ENCODE measurements at places on chromosomes 2 and 18.

GRCh38 chr2:174888646-174889271, 116.4 kb downstream of the CHN1 start:
- no peak for DNase-seq

GRCh38 chr2:76406134-76406855, 695.6 kb upstream of the GCFC2 start:
- DNase-seq, result no peak

- no peak for DNase-seq
Measured at GRCh38 chr2:119440873-119441272, 9.2 kb downstream of the TMEM37 start.

GRCh38 chr2:105183555-105184323, 57.8 kb upstream of the GPR45 start:
- DNase-seq, result no peak

DNA sequence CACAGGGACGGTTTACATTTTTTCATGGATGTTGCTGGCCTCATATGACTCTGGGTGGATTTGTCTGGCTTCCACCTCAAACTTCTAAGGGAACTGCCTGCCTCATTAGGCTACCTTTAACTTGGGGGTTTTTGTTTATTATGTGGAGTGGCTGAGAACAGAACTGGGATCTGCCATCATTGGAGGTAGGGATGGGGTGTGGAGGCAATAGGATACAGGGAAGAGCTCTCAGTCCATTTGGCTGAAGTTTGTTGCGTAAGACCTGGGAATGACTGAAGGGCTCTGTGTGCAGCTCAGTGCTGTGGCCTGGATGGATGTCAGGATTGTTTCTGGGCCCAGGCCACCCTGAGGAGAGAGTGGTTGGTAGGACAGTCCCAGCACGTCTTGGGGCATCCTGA, 31.2 kb downstream of the ASB1 start:
- DNase-seq, result no peak

DNA sequence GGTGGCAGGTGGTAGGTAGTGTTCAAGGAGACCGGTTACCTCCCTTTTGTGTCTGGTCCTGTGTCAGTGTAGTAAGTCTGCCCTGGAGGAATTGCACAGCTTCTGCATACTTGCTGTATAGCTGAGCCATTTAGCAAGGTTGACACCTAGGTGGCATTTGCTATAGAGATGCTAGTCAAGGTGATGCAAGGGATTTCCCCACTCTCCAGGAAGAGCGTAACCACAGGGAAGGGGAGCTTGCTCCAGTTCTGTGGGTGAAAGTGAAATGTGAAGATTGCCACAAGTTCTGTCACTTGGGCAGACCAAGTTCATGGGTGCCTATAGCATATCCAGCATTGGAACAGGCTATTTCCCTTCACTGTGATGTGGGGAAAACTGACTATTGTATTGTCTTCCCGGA, 28.1 kb downstream of the NAT8 start:
- no peak for DNase-seq

GRCh38 chr18:11027862-11028261, 121.5 kb downstream of the PIEZO2 start:
- DNase-seq, result no peak

- DNase-seq, result no peak
Measured at GRCh38 chr2:210954386-210954907, 398.0 kb downstream of the CPS1 start.

- no peak for DNase-seq
Measured at GRCh38 chr18:10822456-10822855, 296.6 kb downstream of the NAPG start.

GRCh38 chr2:19932928-19933327, 31.1 kb upstream of the TTC32 start:
- no peak for DNase-seq

- no peak for DNase-seq
Measured at GRCh38 chr2:109201465-109202327, 72.7 kb downstream of the SH3RF3 start.

DNA sequence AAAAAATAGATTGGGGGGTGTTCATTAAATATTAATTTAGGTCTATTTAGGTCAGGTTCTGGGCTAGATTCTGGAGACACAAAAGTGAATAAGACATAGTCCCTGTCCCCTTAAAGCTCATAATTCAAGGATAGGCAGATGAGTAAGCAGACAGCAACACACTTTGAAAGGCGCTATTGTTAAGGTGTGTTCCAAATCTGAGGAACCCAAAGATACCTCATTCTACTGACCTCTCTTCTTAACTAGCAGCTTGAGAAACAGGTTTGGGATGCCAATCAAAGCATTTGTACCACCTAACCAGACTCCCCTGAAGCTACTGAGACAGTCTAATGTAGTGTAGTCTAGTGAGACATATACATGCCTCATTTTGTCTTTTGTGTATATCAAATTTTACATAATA, 34.8 kb downstream of the SEMA4F start:
- DNase-seq, result no peak

GRCh38 chr2:144708626-144709025, 188.7 kb upstream of the ZEB2 start:
- no peak for DNase-seq

GRCh38 chr2:215260097-215260677, 51.7 kb upstream of the ATIC start:
- no peak for DNase-seq

- DNase-seq, result no peak
Measured at GRCh38 chr2:46801731-46802664, 113.6 kb downstream of the MCFD2 start.

GRCh38 chr2:28465148-28465885, 30.5 kb upstream of the PLB1 start:
- DNase-seq, result no peak

DNA sequence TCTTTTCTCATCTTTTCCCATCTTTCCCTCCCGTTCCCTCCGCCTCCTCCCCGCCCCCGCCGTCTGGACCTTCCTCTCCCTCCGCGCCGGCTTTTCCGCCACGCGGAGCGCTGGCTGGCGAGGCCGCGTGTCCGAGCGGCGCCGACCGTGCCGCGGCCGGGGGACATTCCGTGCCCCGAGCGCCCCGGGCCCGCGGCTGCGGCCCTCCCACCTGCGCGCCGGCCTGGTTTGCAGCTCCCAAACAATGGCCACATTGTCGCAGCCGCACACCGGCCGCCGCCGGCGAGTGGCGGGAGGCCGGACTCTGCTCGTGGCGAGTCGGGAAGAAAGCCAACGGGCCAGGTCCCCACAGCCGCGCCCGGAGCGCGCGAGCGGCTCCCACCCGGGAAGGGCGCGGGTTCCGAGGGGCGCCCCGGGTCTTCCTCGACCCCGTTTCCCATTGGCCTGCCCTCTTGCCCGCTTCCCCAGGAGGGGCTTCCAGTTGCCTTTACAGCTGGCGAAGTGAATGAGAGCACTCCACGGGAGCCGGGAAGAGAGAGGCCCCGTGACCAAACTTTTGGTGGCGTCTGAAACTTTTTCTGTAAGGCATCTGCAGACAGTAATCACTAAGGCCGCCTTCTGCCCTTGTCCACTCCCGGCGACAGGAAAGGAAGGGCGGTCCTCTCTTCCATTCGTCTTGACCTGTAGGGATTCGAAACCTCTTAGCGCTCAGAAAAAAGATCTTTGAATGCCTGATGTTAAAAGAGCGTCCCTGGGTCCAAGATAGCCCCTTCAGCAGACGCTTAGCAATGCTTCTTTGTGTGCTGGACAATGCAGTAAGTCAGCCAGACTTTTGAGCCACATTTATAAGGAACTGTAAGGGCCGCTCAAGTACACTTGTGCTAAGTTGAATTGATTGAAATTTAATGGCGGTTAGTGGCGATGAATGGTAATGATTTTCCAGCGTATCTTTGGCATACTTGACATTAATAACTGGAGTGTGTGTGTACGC, 6.2 kb downstream of the GLI2 start:
- no peak for DNase-seq

DNA sequence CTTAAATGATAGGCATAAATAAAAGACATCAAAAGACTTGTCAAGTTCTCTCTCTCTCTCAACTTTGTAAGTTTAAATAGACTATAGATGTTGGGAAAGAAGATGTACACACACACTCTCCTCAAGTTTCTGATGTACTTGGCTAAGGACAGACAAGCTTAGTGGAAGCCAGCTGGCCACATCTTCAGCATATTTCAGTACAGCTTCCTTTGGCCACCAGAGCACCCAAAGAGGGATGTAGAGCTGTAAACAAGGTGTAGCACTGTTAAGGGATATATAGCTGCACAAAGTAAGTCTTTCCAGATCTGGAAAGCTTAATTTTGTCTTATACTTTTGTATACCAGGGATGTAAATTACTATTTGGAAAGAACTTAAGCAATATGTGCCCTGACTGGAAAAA, 64.3 kb upstream of the MSTN start:
- DNase-seq, result no peak

GRCh38 chr2:136168720-136169119, 50.8 kb upstream of the CXCR4 start:
- DNase-seq, result no peak

- DNase-seq, result no peak
Measured at GRCh38 chr2:54836477-54836876, 113.0 kb downstream of the EML6 start.

GRCh38 chr2:42819160-42819559, 26.8 kb upstream of the HAAO start:
- DNase-seq, result no peak

DNA sequence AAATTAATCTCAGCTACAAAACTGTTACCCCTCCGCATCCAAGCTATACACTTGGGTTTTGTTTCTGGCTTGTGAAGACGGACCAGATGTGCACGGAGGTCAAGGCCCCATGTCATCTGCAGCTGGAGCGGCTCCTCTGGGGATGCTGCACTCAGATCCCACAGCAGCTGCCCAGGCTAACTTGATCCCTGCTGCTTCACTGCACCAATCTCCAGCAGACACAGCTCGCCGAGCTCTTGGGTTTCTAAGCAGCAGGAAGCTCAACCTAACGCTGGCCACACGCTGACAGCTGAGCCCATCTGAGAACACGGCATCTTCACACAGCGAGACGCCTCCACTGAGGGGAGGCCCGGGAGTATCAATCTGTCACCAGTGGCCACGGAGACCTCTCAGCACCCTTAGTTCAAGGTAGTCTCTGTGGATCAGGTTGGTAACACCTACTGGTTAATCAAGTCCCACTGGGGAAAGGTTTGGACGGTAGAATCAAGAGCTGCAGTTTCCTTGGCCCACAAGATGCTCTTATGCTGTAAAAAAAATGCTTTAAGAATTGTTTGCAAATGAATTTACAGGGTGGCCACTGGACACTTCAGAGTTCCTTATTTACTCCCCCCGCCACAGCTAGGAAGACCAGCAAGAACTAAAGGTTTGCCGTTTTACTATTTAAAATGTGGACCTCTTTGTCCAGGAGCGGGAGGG, 67.5 kb downstream of the EMILIN2 start:
- no peak for DNase-seq

- DNase-seq, result no peak
Measured at GRCh38 chr18:56770873-56771272, 119.7 kb downstream of the WDR7 start.

DNA sequence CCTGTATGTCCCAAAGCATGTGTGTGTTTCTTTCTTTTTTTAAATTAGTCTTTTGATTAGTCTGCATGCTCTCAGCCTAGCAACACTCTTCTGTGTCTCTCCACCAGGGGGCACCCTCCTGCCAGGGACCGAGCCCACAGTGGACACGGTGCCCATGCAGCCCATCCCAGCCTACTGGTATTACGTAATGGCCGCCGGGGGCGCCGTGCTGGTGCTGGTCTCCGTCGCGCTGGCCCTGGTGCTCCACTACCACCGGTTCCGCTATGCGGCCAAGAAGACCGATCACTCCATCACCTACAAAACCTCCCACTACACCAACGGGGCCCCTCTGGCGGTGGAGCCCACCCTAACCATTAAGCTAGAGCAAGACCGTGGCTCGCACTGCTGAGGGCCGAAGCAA, 93.8 kb downstream of the NRP2 start:
- DNase-seq, result peak; percentile 85

GRCh38 chr18:28905509-28905908, 728.6 kb upstream of the CDH2 start:
- DNase-seq, result no peak

Measured in iPS DF 6.9 (cell line).